Amniotic epithelial cell (primary cell): ENCODE measurements at places on chromosomes 13 and 19.

GRCh38 chr19:10118960-10119359, 739 bp downstream of the EIF3G start:
- no peak for DNase-seq

GRCh38 chr13:74129500-74130191, 4.6 kb downstream of the KLF12 start:
- DNase-seq = peak; percentile 46

DNA sequence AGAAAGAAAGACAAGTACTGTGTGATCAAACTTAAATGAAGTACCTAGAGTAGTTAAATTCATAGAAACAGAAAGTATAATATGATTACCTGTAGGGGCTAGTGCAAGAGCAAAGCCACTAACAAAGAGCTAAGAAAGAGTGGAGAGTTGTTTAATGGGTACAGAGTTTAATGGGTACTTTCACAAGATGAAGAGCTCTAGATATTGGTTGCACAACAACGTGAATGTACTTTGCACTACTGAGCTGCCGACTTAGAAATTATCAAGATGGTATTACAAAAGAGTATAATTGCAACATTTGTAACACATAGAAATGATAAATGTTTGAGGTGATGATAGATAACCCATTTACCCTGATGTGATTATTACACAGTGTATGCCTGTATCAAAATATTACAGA, 140.3 kb upstream of the GPC6 start:
- peak; percentile 84 for DNase-seq

DNA sequence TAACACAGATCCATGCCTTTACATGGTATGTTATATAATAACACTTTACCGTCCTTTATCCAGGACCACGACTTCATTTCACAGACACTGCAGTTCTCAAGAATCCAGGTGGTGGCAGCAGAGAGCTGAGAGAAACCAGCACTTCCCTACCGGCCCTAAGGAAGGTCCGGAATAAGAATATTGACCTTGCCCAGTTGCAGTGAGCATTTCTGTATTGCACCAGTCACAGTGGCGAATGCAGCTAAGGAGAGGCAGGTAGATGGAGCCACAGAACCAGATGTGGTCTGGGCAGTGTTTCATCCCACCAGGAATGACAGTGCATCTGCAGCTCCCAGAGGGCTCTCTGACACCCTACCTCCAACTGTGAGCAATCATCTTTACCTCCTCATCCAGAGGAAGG, 44.6 kb downstream of the ZNF787 start:
- DNase-seq = peak; percentile 39

- no peak for DNase-seq
These were observed 8.1 kb downstream of the ANO8 start for GRCh38 chr19:17326595-17326966.

DNA sequence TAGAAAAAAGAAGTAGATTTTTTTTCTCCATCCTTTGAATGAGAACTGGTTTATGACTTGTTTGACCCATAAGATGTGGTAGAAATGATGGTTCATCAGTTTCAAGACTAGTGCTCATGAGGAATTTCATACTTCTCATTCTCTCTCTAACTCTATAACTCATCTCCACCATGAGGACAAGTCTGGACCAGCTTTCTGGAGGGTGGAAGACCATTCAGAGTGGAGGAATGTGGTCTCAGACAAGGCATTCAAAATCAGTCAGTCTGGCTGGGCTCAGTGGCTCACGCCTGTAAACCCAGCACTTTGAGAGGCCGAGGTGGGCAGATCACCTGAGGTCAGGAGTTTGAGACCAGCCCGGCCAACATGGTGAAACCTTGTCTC, 3.5 kb upstream of the EID2 start:
- DNase-seq = no peak

- peak; percentile 8 for DNase-seq
These were observed 300.7 kb downstream of the SLC7A1 start for GRCh38 chr13:29294821-29295220.

DNA sequence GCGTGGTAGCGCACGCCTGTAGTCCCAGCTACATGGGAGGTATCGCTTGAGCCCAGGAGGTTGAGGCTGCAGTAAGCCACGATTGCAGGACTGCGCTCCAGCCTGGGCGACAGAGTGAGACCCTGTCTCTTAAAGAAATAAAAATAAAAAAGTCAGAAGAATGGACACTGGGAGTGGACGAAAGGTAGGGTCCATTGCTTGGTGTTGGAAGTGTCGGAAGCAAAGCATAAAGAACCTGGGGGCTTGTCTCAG, 392 bp upstream of the ARHGAP33 start:
- no peak for DNase-seq

DNA sequence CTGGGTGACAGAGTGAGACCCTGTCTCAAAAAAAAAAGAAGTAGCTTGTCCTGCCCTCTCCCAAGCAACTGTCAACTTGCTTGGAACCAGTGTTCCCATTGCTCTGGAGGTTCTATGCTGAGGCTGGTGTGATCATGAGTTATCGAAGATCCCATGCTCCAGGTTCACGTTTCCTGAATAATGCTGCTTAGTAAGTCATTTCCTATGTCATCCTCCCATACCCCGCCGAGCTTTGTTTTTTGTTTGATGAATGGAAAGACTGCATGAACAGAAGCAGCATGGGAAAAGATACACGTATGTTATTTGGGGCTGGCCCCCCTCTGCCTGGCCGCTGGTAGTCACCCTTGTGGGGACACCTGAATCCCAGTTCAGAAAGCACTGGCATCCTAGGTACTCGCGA, 11.3 kb downstream of the SLC25A42 start:
- DNase-seq = no peak

DNA sequence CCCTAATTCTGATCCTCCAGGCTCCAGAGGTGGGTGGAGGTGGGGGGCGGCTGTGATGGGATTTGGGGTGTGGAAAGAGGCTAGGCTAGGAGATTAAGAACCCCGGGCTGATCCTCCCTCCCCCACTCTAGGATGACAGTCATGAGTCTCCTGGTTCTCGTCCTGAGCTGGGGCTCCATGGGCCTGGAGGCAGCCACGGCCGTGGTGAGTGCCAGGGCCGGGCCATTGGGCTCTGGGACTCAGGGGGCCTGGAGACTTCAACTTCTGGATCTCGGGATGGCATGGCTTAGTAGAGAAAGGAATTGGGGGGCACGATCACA, 13.9 kb downstream of the TTYH1 start:
- no peak for DNase-seq

DNA sequence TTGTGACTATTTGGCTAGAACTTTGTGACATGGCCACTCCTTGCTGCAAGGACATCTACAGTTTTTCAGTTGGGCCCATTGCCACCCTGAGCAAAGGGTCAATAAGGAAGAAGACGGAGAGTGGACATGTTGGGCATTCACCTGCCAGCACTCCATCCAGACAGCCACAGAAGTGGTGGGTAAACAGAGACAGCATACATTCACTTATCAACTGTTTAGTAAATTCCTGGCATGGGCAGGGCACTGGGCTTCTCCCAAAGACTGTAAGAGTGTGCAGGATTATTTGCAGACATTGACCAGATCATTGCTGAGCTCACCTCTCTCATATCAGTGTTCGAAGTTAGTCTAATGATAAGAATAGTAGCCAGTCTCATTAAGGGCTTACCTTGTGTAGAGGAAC, 29.2 kb downstream of the SIPA1L3 start:
- DNase-seq = no peak

- DNase-seq = no peak
These were observed 1.9 kb downstream of the GTPBP3 start for GRCh38 chr19:17339088-17339741.

GRCh38 chr13:87669379-87669978, 1.7 kb upstream of the SLITRK5 start:
- DNase-seq = peak; percentile 52

DNA sequence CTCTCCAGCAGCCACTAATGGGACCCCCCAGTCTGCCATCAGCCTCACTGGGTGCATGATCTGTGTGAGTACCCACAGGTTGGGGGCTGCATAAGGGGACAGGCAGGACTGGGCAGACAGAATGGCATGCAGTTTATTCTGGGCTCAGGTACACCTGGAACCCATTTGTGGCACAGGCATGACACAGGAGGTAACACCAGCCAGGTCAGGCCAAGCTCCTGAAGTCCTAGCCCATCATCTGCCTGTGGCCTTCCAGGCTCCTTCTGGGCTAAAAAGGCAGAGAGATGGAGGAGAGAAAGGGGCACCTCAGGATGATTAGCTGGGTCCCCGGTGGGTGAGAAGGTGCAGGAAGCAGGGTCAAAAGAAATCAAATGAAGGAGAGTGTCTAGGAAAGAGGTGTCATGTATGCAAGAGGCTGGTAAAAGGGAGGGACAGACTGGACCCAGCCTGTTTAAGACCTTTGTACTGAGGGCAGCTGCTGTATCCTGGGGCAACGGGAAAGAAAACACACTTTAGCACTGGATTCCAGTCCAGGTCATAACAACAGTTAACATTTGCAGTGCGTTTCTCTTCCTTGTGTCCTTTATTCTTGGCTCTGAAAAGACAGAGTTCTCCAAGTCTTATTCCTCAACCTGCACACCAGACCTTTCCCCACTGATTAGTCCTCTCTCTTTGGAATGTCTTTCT, 20.2 kb upstream of the DGKH start:
- DNase-seq = no peak

DNA sequence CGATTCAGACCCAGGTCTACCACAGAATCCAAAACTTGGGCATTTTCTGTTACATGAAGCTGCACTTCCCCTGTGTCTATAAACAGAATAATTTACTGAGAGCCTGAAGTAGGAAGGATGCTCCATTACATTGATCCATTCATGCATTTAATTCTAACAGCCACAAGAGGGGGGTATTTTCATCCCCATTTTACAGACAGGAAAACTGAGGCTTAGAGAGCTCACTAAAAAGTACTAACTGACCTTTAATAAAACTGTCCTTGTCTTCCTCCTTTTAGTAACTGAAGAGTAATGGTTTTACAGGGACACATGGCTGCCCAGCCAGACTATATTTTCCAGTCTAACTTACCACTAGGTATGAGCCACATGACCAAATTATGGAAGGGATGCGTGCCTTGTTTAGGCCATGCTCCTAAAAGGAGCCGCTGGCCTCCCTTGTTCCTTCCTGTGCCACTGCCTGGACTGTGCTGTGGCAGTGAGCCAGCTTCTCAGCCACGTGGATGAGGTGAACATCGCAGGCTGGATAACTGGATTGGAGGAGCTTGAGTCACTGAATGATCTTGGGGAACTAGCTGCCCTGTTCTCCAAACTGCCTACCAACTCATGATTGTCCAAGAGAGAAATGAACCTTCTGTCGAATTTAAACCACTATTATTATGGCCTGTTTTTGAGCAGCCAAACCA, 108.3 kb downstream of the DOCK9 start:
- peak; percentile 24 for DNase-seq

DNA sequence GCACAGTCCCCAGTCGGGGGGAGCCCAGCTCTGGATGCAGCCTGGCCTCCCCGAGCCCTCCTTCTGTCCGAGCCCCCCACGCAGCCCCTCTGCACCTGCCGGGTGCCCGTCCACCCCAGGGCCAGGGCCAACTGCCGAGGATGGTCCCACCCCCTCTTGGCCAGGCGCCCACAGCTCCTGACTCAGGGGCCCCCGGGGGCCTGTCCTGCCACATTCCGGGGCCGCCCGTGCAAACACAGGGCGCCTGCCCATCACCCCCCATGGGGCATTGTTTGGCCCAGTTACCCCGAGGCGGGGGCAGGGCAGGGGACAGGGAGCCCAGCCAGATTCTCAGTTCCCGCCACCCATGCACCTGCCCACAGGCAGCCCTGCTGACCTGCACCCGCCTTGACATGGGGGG, 5.3 kb upstream of the TCF3 start:
- no peak for DNase-seq

GRCh38 chr19:1823539-1824251, 11.6 kb upstream of the ATP8B3 start:
- no peak for DNase-seq

GRCh38 chr13:104281910-104282309, 1215.7 kb upstream of the SLC10A2 start:
- DNase-seq = no peak

GRCh38 chr13:71831716-71832115, 35.3 kb downstream of the DACH1 start:
- DNase-seq = no peak

- DNase-seq = peak; percentile 10
These were observed 2.8 kb downstream of the EVI5L start for GRCh38 chr19:7832781-7833180.
